ENCODE measurements at places on chromosomes 6 and 20. TPM values are rescaled to one million over a fixed set of nuclear protein-coding genes. Genes with fewer than 3 reads are reported as not detected.

Gene LY6G5B
- total RNA-seq = 2.0 TPM

Gene BMP6
- 5.4 TPM for total RNA-seq

Gene PDE10A
- 20.0 TPM for total RNA-seq

Gene HFE
- 16.8 TPM for total RNA-seq

Gene GPR6
- total RNA-seq = not detected
